NCI-H1436 treated with DMSO at 0.1 percent for 48 hours (cell line): ENCODE measurements at places on chromosomes 12 and 14.
A peak's percentile ranks its signal among the peaks of the same experiment; 100 is the strongest.

- DNase-seq: no peak
Measured at GRCh38 chr12:50786498-50787231, 22.8 kb downstream of the ATF1 start.

- no peak for DNase-seq
Measured at GRCh38 chr12:101957252-101957959, 80.0 kb downstream of the DRAM1 start.

- no peak for DNase-seq
Measured at GRCh38 chr14:100027771-100028490, 37.3 kb upstream of the EVL start.

GRCh38 chr14:90381011-90381786, 15.6 kb upstream of the CALM1 start:
- DNase-seq: no peak

- peak; percentile 66 for DNase-seq
Measured at GRCh38 chr14:100388103-100389054, 65.2 kb downstream of the SLC25A47 start.

DNA sequence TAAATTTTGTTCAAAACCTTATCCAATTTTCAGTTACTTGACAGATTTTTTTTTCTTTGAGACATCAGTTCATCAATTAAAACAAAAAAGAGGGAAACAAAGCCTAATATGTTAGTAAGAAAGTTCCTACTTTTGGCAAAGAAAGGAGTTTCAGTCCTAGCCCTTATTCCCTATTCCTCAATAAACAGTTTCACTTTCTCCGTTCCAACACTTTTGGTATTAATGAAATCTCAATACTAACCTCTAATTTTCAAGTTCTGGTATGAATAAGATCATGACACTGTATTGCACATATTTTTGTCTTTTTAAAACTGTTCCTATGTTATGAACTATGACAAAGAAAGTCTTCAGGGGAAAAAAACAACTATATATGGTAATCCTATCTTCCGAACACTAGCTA, 48.4 kb downstream of the RPS6KA5 start:
- no peak for DNase-seq

- no peak for DNase-seq
Measured at GRCh38 chr12:22722081-22722480, 97.1 kb downstream of the ETNK1 start.

DNA sequence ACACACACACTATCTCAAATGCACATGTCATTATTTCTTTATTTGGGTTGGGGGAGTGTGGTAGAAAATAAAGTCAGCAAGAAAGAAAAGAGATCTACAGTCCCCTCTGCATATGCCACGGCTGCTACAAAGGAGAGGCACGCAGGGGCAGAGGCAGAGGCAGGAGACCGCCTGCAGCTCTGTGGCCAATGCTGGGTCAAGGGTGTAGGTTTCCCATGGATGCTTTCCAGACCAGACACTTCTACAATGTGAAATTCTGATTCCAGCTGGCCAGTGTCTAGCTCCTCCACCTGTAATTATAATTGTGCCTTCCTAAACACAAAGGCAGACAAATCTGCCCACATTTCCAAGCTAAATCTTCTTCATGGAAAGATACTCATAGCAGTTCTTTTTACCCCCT, 19.2 kb downstream of the VPS37B start:
- DNase-seq: no peak

GRCh38 chr12:113766879-113767878, 198.9 kb downstream of the RBM19 start:
- DNase-seq: no peak

DNA sequence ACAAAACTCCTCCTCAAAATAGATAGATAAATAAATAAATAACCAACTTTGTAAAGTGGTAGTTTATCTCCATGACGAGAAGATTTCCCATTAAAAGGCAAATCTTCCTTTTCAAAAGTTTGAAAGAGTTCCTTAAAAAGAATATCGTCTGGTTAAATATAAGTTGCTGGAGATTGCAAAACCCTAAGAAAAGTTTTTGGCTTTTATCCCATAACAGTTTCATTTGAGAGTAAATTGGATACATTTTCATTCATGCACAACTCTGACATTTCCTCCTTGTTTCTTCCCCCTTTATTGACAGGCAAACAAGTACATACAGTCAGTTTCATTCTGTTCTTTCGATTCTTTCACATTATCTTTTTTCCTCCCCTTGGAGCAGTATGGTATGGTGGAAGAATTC, 45.4 kb upstream of the BTG1 start:
- DNase-seq: no peak

DNA sequence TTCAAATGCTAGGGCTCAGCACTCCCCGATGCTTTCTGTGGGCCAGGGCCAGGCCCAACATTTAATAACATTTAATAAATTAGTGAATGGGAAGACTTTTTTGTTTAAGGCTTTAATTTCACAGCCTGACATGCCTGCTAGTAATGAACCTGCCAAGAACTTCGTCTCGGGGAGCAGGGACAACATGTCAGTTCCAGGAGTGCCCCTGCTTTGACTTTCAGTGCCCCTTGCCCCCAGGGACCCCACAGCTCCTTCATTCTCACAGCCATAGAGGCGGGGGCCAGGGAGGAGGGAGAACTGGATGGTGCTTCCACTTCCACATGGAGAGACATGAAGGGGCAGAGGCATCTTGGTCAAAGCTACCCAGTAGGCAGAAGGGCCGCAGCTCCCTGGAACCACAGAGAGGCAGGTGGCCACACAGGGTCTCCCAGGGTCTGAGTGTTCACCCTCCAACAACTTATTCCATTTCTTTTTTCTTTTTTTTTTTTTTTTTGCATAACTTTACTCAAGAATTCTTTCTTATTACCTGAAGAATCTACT, 66.0 kb upstream of the DDX11 start:
- no peak for DNase-seq

DNA sequence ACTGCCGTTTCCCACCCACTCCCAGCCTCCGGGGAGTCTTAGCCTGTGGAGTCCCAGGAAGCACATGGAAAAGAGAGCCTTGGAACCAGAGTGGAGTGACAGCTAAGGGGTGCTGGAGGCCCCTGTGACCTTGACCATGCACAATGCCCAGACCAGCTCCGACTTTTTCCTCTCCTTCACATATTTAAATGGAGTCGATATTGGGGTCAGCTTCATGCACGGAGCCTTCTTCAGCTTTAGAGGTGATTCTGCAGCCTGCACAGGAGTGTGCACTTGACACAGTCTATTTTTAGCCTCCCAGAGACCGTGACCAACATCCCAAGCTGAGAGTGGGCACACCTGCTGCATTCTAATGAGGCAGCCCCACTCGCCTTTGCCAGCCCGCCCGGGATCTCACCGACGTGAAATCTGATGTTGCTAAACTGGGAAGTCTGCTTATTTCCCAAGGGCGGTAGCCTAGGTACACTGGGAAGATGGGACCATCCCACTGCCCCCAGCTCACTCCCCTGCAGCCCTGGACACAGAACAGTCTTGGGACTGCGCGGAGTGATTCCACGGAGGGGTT, 47.5 kb downstream of the PRMT8 start:
- DNase-seq: no peak

GRCh38 chr14:35164849-35165248, 42.5 kb downstream of the PRORP start:
- DNase-seq: no peak

GRCh38 chr12:113587720-113588119, 116.0 kb upstream of the LHX5 start:
- no peak for DNase-seq

DNA sequence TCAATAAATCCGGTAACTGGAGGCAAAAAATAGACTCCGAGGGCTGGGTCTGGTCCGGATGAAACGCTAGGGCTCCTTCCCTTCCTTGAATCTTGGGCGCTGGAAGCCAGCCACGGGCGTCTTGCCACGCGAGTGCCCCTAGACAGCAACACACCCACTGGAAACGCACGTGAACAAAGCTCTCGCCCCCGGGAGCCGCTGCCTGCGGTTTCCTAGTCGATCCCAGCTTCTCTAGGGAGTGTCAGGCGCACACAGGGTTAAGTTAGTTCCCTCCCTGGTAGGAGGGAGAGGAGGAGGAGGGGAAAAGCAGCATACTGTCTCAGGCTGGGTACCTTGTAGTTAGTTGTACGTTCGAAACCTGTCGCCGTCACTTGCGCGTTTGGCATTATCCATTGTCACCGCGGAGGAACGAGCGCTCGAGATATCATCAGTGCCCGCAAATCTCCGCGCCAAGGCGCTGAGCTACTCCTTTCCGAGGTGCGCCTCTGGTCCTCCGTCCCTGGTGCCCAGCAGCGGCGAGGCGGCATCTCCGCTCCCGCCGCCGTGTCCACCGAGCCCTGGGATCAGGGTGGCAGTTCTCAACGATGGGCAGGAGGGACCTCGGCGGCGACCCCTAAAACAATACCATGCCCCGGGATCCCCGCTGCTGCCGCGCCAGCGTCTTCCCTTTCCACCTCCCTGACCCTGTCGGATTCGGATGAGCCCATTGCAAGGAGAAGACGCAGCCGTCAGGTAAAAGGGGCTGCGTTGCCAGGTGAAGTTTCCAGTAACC, at the start of gene FLRT2:
Gene FLRT2, plus strand, starts transcription at position 342 of the 772 bp plus-strand sequence. CDS start 91,371 bp downstream, outside the sequence.
- no peak for DNase-seq

DNA sequence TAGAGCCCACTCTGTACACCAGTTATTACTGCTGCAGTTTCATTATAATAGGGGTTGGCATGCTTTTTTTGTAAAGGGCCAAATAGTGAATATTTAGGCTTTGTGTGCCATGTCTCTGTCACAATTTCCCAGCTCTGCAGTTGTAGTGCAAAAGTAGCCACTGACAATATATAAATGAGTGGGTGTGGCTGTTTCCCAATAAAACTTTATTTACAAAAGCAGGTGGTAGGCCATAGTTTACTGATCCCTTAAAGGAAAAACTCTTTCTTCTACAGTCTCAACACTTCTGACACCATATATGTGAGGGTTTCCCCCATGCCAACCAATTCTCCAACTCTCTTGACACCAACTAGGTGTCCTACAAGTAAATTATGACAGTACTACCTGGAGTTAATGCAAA, 110.2 kb upstream of the NAP1L1 start:
- DNase-seq: no peak
